Stimulated activated naive CD4-positive, alpha-beta T cell (primary cell): ENCODE measurements at places on chromosomes 1 and 21.

GRCh38 chr1:169928438-169929209, 34.9 kb upstream of the SCYL3 start:
- peak; percentile 43 for DNase-seq

GRCh38 chr1:35266306-35266705, 2.2 kb upstream of the ZMYM4 start:
- no peak for DNase-seq

GRCh38 chr1:207951652-207952051, 40.7 kb upstream of the CD34 start:
- DNase-seq = no peak

- no peak for DNase-seq
Measured at GRCh38 chr1:154181944-154182343, 10.0 kb downstream of the TPM3 start.

- DNase-seq = no peak
Measured at GRCh38 chr1:79955966-79956365, 949.4 kb upstream of the ADGRL4 start.

- DNase-seq = no peak
Measured at GRCh38 chr1:178485541-178485981, 11.2 kb downstream of the CLEC20A start.

- no peak for DNase-seq
Measured at GRCh38 chr1:91022518-91022929, 689 bp upstream of the ZNF644 start.

GRCh38 chr1:116203181-116203723, 92.1 kb downstream of the MAB21L3 start:
- DNase-seq = no peak

- DNase-seq = no peak
Measured at GRCh38 chr21:31612894-31613785, 46.4 kb upstream of the SOD1 start.
